ENCODE measurements at places on chromosomes 11 and 22.

DNA sequence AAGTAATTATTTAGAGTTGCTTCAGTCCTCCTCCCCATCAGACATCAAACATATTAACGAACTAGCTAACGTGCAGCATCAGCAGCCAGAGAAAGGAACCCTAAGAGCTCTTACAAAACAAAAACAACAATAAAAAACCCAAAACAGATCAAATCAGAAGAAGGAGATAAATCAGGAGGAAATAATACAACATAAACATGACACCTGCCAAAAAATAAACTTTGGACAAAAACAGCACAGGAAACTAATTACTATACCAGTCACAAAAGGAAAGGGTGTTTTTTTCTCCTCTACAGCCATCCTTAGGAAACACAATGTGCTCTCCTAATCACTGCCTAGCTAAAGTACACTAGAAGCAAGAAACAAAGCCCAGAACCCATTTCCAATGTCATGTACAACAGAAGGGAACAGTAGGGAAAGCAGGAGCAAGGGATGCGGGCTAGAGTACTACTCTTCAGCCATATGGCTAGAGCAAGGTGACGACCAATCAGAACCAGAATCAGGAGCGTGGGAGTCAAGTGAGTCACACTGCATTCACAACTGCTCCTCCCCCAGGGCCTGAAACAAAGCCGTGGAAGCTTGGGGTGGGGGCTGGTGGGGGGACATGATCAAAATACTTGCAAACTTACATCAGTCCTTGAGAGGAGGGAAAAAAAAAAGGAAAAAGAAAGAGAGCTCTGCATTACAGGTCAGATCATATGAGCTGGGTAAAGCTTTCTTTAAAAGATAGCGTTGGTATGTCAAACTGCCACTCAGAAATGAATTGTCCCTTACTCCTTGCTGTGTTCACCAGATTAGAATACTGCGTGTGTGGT, 60.4 kb downstream of the LARGE2 start:
- no peak for DNase-seq

DNA sequence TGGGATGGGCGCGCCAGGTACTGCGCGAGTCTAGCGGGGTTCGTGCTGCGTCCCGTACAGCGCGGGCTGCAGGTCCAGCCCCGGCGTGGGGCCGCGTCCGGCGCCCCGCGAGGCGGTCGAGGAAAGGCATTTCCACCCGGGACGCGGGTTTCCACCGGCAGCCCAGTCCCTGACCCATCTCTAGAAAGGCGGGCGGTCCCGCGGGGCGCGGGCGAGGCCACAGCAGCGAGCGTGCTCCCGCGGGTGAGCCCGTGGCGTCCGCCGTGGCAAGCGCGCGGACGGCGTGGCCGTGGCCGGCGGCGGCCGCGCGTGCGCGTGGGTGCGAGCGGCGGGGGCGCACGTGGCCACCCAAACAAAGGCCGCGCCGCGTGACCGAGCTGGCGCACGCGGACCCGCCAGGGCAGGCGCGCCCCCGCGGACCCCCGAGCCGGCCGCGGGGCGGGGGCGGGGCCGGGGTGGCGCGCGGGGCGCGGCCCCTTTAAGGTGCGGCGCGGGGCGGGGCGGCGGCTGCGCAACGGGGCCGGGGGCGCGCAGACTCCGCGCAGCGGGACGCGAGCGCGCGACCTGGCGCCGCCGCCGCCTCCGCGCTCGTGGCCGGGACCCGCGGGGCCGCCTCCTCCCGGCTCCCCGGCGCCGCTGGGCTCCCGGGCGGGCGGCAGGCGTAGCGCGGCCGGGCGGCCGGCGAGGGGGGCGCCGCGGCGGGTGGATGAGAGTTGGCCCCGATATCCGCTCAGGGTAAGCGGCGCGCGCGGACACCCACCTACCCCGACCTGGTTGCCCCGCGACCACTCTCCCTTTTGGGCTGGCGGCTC, 39.3 kb upstream of the CELSR1 start:
- DNase-seq = peak; percentile 44

DNA sequence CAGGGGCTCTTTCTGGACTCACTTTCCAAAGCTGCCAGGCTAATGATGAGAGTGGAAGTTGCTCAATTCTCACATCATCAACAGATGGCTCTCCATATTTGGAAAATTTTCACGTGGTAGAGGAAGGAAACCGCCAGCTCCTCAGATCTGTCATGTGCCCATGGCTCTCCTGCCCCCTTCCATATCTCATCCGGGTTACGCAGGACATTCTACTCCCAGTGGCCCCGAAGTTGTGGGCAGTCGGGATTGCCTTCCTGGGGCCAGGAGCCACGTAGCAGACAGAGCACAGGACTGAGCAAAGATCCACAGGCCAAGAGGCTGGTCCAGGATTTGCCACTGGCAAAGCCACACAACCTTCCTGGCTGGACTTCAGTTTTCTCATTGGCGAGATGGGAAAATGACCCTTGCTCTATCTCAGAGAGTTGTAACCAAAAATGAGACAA, 38.8 kb downstream of the RPUSD4 start:
- DNase-seq = no peak

- DNase-seq = peak; percentile 68
Observed at GRCh38 chr11:126416542-126417090, 61.1 kb downstream of the ST3GAL4 start.

- DNase-seq = no peak
Observed at GRCh38 chr22:36988075-36988832, 31.0 kb downstream of the TST start.

DNA sequence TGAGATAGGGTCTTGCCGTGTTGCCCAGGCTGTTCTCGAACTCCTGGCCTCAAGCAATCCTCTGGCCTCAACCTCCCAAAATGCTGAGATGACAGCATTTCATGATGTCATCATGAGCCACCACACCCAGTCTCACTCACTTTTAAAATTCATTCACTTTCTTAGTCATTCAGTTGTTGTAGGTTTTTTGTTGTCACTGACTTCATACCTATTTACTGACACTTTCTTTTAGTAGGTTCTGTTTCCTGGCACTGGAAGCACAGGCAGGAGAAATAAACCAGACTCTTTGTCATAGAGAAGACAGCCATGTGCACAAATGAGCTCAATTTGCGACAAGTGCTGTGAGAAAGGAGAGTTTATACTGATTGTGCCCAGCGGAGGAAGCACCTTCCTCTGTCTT, 10.5 kb downstream of the ART5 start:
- DNase-seq = no peak

DNA sequence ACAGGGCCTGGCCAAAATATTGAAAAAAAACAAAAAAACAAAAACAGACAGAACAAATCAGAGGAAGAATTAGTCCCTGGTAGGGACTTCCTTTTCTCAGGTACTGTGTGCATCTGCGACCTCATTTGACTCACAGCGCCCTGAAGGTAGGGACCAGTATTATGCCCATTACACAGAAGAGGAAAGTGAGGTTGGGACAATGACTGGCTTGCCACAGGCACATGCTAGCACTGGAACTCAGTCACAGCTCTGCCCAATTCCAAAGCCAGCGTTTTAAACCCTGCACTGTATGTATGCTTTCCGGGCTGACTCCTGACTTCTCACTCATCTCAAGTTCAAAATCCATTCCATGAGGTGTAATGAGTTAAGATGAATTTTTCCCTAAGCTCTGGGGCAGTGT, 3.3 kb downstream of the SEC14L4 start:
- DNase-seq = no peak

DNA sequence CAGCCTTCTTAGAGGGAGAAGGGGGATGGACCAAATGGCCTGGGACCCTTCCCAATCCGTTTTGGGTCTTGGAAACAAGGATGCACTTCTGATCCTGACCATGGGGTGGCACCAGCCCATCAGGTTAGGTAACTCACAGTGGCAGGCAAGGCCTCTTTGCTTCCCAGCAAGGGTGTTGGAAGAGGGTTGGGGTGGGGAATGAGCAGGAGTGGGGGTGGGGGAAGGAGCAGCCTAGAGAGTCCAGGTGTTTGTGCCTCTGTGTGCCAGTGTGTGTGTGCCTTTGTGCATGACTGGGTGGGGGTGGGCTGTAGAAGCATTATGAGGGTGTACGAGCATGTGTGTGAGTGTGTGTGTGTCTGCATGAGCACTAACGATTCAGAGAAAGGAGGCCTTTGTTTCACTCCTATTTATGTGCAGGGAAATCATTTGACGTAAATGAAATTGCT, 213.1 kb downstream of the INSC start:
- no peak for DNase-seq

DNA sequence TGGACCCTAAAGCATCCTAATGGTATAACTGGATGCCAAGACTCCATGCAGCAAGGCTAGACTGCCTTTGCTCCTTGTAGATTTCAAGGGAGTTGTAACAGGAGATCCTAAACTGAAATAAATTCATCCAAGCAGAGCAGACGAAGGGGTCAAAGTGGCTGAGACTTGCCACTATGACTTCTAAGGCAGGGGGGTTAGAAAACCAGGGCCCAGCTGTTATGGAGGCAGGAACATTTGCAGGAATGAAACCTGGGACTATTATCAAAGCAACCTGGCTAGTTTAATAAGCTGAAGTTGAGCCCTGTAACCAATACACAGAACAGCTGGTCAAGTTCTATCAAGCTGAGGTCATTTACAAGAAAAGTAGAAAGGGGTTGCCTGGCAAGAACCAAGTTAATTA, 122.2 kb upstream of the TRPC6 start:
- DNase-seq = no peak

DNA sequence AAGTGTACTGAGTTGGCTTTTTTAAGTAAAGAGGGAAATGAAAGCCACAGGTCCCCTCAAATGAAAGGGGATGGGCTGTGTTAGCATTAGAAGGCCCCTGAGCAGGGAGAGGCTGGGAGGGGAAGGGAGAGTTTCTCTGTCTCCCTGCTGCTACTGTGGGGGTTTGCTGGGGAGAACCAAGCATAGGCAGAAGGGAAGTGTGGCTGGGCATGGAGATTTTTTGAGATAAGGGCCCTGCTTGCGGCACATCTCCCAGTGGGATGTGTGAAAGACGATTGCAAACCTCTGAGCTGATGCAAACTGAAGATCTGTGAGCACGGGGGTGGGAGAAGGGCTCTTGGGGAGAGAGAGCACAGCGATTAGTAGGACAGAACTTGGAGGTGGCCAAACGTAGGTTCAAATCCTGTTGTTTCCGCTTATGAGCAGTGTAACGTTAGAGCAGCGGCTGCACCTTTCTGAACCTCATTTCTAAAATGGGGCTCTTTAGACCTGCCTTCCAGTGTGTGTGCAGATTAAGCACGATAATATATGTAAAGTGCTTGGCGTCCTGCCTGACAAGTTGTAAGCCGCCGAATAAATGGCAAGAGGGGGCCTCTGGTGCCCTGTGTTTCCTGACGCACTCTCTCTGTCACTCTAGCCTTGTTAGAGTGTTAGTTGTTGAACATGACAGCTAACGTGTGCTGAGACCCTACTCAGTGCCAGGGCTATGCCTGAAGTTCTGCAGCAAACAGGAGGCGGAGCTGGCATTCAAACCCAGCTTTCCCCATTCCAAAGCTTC, 122.3 kb downstream of the GRIK4 start:
- no peak for DNase-seq

DNA sequence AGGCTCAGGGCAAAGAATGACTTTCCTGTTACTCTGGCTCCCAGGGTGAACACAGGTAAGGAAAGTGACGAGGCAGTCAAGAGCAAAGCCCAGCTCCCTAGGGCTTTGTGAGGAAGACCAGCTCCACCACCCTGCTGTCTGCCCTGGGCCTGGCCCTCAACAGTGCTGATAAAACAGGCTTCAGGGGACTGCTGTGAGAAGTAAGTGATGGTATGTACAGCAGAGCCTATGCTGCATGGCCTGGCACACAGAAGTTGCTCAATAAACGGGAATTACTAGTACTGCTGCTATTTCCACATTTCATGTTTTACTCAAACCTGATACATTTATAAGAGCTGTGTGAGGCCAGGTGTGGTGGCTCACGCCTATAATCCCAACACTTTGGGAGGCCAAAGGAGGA, 50.3 kb downstream of the MICAL3 start:
- no peak for DNase-seq

GRCh38 chr11:66541892-66542291, 4.0 kb downstream of the ZDHHC24 start:
- DNase-seq = no peak

GRCh38 chr11:235609-235996, 539 bp downstream of the SIRT3 start:
- DNase-seq = peak; percentile 61

DNA sequence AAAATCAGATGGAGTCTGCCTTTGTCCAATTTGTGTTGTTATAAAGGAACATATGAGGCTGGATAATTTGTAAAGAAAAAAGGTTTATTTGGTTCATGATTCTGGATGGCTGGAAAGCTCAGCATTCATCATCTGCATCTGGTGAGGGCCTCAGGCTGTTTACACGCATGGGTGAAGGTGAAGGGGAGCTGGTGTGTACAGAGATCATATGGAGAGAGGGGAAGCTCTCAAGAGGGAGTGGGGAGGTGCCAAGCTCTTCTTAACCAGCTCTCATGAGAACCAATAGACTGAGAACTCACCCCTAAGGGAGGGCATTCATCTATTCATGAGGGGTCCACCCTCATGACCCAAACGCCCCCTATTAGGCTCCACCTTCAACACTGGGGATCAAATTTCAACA, 40.0 kb downstream of the NEU3 start:
- DNase-seq = no peak

DNA sequence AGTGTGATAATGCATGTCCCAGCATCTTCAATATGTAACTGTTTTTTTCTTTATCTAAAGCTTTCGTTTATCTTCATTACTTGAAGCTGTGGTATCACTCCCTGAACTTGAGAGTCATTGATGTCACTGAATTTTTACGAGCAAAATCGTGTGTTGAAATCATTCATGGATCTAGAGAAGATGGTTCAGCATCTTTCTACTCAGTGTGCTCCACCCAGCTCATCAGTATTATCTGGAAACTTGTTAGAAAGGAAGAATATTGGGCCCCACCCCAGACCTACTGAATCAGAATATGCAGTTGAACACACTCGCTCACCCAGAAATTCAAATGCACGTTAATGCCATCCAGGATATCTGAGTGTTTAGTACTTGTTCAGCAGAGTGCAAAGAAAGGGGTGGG, 8.3 kb downstream of the CDON start:
- DNase-seq = no peak

DNA sequence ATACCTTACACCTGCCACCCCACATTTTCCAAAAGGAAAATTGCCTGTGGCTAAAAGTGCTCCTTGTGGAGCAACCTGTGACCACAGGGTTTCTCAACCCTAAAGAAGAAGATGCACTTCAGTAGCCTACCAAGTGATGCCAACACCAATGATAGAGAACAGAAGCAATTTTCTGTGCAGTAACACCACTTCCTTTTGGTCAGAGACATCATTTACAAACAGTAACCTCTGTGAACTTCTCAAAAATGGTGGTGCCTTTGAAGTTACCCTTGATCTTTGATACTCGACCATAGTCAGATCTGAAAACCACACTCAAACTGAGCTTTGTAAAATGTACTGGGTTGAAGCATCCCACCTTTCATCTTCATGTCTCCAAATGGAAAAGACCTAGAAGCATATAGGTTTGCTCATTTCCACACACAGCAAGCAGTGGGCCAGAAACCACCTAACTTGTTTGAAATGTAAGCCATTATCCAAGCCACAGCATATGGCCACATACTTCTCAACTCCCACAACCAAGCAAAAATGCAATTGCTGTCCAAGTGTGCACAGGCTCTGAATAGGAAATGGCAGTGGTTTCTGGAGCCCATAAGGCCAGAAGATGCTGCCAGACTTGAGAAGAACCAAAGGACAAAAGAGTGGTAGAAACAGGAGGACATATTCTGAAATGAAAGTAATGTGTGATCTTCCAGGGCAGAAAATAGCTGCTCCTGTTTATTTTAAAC, 24.3 kb downstream of the MPPED2 start:
- DNase-seq = no peak
